ENCODE measurements at places on chromosomes 2 and 18. TPM values are rescaled to one million over a fixed set of nuclear protein-coding genes. Genes with fewer than 3 reads are reported as not detected.

GRCh38 chr2:71419145-71419544, 34.2 kb upstream of the DYSF start:
- DNase-seq, result no peak

- no peak for DNase-seq
Observed at GRCh38 chr2:38107738-38108410, 31.9 kb upstream of the CYP1B1 start.

GRCh38 chr2:126777620-126777978, 121.1 kb upstream of the TEX51 start:
- peak; percentile 28 for DNase-seq

DNA sequence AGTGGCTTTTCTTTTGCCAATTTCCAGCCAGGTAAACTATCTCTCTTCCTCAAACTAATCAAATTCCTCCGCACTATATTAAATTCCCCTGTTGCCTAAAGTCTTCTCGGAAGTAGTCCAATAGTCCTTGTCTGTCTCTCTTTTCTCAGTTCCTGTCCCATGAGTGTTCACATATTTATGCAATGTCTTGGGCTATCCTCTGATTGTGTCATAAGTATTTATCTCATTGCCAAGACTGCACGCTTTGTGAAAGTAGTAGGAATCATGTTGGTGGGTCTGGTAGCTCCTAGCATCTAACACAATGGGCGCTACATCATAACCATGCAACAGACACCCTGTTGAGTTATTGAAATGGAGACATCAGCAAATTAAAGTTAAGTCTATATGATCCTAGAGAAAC, 59.9 kb upstream of the POU3F3 start:
- DNase-seq, result no peak

The ABCB11 gene
- 0.66 TPM for total RNA-seq

The WNT10A gene
- 0.33 TPM for total RNA-seq
